NCI-H524 (cell line): ENCODE measurements at places on chromosomes 1 and 21.

DNA sequence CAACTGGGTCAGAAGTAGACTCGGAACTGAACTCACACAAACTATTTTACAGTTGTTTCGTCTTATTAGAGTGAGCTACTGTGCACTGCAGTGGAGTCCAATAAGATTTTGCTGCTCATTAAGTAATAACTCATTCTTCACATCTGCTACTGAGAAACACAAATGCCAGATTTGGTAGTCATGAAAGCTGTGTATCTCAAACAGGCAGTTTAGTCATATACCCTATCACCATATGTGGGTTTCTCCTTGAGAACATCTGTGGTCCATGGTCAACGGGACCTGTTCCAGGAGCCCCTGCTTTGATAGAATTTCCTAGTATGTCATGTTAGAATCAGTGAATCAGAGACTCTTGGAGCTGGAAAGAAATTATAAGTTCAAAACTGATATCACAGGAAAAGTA is 60.4 kb downstream of the ALG14 start:
- no peak for DNase-seq

DNA sequence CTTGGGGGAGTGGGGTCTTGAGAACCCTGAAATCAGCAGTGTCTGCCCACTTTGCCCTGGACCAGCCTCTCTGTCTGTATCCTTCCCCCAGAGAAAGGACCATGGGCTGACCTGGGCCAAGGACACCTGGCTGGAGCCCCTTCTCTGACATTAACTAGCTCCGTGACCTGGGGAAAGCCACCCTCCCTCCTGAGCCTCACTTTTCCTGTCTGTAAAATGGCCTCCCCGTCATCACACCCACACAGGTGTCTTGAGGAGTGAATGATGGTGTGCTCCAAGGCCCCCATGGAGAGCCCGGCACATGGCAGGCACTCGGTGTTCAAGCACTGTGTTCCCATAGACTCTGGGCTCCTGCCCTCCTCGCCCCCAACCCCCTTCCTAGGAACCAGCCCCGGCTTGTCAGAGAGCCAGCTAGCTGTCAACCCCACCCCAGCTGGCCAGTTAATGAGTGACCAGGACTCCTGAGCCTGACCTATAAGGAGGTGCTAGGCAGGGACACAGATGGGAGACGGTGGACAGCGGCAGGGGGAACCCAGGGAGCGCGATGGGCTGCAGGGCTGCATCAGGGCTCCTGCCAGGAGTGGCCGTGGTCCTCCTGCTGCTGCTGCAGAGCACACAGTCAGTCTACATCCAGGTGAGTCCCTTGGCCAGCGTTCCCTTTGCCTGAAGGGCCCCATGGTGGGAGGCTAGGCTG is at the start of gene GUCA2B:
TSS of gene GUCA2B (plus strand) at position 504 of the 694 bp plus-strand sequence. CDS start at position 545, 41 bp downstream.
- no peak for DNase-seq

GRCh38 chr1:98355656-98356383 is 305.7 kb upstream of the SNX7 start:
- DNase-seq = no peak

GRCh38 chr1:101683136-101683535 is 313.6 kb downstream of the OLFM3 start:
- DNase-seq = no peak

- no peak for DNase-seq
These were observed 73.1 kb downstream of the UMODL1 start for GRCh38 chr21:42144221-42144620.

GRCh38 chr1:43548285-43549271 is 17.9 kb downstream of the PTPRF start:
- DNase-seq = no peak

DNA sequence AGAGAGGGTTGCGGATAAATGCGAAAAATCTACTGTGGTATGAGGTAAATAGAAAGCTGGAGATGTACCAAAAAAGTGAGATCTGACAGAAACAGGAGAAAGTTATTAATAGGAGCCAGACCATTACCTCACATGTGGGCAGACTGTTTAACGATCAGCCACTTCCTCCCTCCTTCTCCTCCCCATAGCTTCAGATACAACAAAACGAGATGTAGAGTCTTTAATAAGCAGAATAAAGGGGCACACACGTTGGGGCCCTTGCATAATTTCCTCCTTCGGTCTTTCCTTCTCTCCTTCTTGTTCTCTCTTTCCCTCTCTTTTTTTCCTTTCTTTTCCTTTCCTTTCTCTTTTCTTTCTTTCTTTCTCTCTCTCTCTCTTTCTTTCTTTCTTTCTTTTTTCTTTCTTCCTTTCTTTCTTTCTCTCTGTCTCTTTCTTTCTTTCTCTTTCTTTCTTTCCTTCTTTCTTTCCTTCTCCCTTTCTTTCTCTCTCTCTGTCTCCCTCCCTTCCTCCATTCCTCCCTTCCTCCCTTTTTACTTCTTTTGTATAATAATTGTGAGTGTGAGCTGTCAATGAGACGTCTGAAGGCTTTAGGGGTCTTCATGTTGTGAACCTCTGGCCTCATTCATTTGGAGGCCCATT is 242.1 kb downstream of the GRIK1 start:
- no peak for DNase-seq

GRCh38 chr1:197799271-197799670 is 24.0 kb upstream of the DENND1B start:
- no peak for DNase-seq

- DNase-seq = peak; percentile 53
These were observed 4.7 kb upstream of the VASH2 start for GRCh38 chr1:212945463-212946160.

DNA sequence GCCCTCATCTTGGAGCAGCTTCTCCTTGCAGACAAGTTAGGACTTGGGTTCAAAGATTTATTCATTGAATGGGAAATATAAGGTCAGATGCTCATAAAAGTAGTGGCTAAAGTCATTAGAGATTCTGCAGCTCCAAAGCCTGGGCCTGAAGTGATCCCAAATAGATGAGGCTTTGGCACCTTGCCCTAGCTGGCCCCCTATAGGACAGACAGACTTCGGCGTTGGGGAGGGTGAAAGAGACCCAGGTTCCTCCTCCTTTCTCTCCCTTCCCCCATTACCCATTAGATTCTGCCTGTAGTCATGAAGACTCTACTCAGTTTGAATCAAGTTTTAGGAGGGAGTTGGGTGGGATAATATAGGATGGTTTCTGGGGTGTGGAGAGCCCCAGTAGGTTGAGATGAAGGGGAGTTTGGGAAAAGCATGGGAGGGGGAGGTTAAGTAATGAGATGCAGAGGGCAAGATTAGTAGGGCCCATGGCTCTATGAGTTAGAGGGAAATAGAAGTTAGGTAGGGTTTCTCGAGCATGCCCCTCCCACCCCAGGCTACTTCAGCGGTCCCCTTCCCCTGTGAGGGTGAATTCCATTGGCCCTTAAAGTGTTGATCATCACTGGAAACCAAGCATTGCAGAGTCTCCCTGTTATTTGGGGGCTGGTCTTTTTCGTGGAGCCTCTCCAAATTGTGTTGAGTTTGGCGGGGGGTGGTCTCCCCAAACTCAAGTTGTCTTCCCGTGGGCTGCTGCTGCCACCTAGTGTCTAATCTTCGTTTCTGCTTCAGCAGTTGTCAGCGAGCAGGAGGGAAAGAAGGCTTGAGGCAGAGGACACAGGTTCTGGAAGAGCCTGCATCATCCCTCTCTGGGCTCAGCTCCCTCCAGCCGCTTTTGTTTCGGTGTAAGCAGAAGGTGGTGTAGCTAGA is 2.1 kb upstream of the AHDC1 start:
- peak; percentile 27 for DNase-seq

GRCh38 chr1:41515131-41515678 is 30.7 kb upstream of the EDN2 start:
- DNase-seq = no peak

- no peak for DNase-seq
These were observed 273.7 kb upstream of the C1orf174 start for GRCh38 chr1:4173731-4174130.

DNA sequence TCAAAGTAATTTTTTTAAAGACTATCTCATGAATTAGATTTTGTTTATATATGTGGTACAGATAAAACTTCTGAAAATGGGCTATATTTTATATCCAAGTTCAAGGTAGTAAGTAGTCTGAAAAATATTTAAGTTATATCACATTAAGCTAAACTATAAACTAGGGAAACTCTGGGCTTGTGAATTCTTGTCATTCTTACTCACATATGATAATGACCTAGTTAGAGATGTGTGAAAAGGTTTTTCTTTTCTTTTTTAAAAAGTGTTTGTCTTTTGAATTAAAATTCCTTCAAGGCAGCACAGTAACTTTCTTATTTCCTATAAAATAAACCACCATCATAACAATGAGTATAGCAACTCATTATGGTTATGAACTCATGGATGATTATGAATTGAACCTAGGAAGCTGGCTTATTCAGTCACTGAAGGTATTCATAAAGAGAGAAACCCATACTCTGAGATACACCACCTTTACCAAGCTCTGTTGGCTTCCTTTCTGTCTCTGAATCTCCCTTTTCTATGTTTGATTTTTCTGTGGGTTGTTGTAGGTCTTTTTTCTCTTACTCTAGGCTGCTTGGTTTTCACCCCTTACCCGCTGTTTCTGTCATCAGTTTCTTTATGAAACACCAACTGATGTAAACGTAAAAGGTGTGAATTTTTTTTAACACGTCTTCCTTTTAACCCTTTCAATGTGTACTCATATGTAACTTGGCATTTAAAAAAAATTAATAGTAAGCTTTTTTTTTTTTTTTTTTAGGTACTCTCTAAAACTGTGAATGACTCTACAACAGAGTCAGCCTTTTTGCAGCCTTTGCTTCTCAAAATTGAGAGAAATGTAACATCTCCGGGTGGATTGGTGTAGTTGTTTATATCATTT is 25.2 kb downstream of the IL12RB2 start:
- DNase-seq = no peak

DNA sequence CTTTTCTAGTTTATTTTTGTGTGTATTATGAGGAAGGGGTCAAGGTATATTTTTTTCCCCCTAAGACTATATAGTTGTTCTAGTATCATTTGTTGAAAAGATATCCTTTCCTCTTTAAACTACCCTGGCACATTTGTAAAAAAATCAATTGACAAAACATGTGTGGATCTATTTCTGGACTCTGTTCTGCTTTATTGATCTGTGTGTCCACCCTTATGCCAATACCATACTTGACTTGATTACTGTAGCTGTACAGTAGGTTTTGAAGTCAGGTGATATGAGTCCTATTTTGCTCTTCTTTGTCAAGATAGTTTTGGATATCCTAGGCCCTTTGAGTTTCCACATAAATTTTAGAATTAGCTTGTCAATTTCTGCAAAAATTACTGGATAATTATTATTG is 21.2 kb upstream of the SOX13 start:
- no peak for DNase-seq

- DNase-seq = no peak
These were observed 61.7 kb upstream of the DNAJC6 start for GRCh38 chr1:65247419-65248359.

- no peak for DNase-seq
These were observed 236.9 kb downstream of the SIPA1L2 start for GRCh38 chr1:232393010-232393409.

- peak; percentile 38 for DNase-seq
These were observed 1.2 kb upstream of the LHX4 start for GRCh38 chr1:180228648-180229482.

GRCh38 chr1:60367532-60367931 is 294.0 kb upstream of the C1orf87 start:
- peak; percentile 48 for DNase-seq

DNA sequence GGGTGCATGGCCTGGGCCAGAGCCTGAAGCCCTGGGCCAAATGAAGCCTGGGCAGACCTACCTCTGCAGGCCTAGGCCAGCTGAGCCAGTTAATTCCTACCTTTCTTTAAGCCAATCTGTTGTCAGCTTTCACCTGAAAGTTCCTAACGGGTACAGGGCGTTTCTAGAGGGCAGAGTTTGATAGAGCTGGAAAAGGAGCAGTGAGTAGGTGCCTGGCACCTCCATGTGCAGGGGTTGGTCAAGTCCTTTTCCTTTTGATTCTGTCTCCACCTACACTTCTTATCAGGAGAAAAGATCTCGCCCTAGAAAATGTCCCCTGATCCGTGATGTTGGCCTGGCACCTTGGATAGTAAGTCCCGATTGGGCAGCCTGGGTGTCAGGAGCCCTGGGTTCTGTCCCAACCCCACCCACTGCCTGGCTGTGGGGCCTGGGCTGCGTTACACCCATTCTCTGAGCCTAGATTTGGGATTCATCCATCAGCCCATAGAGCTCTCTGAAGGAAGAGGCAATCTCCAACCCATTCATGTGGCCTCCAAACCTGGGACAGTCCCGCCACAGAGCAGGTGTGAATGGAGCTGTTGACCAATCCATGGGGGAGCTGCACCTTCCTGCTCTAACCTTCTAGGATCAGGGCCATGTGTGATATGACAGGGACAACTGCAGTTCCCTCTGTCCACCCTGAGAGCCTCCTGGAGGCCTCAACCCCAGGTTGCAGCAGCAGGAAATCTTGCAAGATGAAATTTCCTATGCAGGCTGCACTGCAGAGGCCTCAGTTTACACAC is 304.3 kb downstream of the MATN1 start:
- DNase-seq = no peak

GRCh38 chr1:20705203-20705755 is 12.5 kb downstream of the KIF17 start:
- DNase-seq = peak; percentile 55

GRCh38 chr1:12617511-12617900 is 504 bp downstream of the DHRS3 start:
- no peak for DNase-seq

DNA sequence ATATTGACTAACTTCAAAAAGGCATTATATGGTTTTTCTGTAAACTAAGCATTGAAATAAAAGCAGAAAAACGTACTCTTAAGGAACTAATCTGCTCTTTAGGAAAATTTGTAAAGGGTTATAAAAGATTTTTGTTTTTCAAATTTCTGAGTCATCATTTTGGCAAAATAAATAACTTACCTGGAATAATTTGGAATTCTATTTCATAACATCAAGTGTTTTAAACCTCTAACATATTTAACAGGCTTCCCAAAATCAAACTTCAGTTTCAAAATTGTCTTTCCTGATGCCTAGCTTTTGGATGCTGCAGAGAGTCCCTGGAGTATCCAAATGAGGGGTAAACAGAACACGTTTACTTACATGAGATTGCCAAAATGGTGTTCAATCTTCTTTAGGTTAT is 108.5 kb downstream of the COP1 start:
- DNase-seq = no peak

- no peak for DNase-seq
These were observed 25.4 kb upstream of the RGS16 start for GRCh38 chr1:182629499-182630096.

- DNase-seq = no peak
These were observed 41.8 kb upstream of the RAP1A start for GRCh38 chr1:111577814-111578213.

DNA sequence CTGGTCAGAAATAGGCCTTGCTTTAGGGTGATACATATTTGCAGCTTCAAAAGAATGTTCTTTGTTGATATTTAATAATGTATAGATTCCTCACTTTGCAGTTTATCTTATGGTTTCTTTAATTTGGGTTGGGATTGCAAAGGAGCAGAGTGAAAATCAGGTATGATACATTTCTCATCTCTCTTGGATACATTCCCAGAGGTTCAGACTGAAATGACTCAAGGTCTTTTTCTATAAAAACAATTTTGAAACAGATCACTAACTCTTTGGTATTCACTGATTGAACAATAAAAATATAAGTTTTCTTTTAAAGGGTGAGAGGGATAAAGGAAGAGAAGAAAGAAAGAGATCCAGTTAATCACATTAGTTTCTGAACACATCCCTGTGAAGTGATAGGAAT is 606.5 kb upstream of the CAMK1G start:
- DNase-seq = no peak
